ENCODE measurements at places on chromosomes 1 and 21.

DNA sequence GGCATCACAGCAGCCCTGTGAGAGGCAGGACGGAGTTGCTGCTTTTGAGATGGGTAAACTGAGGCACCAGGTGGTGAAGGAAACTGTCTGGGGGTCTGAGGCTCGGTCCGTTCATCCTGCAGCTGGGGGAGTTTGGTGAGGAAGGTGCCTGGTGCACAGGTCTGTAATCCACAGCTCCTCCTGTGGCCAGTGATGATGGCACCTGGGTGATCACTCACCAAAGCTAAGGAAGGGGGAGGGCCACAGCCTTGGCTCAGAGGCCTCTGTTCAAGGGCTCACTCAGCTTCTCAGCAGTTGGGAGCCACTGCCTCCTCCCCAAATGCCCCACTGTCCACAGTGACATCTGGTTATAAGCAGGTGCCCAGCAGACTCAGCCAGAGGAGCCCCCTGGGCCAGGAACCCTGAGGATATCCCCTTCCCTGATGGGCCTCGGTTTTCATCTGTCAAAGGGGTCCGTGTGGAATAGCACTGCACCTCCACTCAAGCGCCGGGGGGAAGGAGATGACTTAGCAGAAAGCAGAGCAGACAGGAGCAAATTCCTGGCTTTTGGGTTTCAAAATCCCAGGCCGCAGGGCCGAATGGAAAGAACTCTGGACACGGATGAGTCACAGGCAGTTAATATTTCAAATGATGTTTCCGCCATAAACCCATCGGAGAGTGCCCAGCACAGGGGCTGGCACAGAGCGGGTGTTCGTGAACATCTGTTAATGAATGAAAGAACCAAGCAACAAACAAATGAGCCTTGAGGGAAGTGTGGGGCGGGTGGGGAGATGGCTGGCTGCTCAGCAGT lies 82.8 kb downstream of the DMRTB1 start:
- no peaks in the 10 kb centered on the region for H3K36me3 ChIP-seq
- peaks cover 5% of the 10 kb centered on the region for H3K27me3 ChIP-seq
- H3K27ac ChIP-seq: no peak overlapping the region
- H3K4me3 ChIP-seq: no peak overlapping the region
- DNase-seq: no peak

DNA sequence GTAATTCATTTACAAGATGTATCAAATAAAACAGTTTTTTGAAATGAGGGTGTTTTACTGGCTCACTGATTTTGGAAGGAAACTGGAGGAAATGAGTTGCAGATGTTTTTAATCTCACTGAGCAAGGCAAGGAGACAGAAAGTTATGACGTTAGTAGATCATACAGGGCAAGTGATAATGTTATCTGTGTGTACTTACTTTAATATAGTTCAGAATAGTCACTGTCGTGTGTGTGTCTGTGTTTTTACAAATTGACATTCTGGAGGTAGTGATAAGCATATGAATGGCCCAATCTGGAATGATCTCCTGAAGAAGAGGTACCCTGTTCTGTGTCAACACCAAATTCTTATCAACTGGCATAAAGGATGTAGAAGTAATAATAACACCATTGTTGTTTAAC lies 1.9 kb upstream of the GBP4 start:
- no peak overlapping the region for H3K4me3 ChIP-seq
- no peaks in the 10 kb centered on the region for H3K4me1 ChIP-seq
- no peak overlapping the region for H3K27ac ChIP-seq
- no peaks in the 10 kb centered on the region for H3K27me3 ChIP-seq
- no peak for DNase-seq
- H3K36me3 ChIP-seq: no peaks in the 10 kb centered on the region

- no peaks in the 10 kb centered on the region for H3K36me3 ChIP-seq
- peaks cover 52% of the 10 kb centered on the region for H3K27me3 ChIP-seq
- no peaks in the 10 kb centered on the region for H3K4me1 ChIP-seq
- H3K4me3 ChIP-seq: no peak overlapping the region
- no peak overlapping the region for H3K27ac ChIP-seq
These were observed 664 bp downstream of the BACE2 start for GRCh38 chr21:41168391-41169257.

GRCh38 chr1:25195835-25196234 lies 36.5 kb downstream of the SYF2 start:
- no peak for DNase-seq
- H3K27ac ChIP-seq: no peak overlapping the region
- no peaks in the 10 kb centered on the region for H3K36me3 ChIP-seq
- no peaks in the 10 kb centered on the region for H3K27me3 ChIP-seq

DNA sequence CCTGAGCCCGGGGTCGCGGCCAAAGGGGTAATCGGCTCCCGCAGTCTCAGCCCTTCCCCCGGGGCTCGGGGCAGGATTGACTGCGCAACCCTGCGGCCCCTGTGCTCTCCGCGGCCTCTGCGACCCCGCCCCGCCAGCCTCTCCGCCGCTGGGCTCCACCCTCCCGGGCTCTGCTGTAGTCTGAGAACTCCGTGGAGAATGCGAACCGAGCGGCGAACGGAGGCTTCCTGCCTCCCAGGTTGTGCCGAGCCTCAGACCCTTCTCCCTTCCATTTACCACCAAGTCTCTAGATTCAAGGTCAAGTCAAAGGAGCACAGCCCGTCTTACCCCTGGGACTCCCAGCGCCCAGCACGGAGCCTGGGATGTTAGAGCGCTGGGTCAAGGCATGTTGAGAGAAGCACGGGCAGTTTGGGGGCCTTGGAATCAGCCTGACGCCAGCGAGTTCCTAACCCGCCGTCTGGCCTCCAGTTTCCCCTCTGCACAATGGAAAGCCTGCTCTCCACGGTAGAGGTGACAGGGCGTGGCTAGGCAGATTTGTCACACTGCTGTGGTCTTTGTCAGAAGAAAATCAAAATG lies 3.0 kb downstream of the ATP2B4 start:
- DNase-seq: no peak
- no peak overlapping the region for H3K27ac ChIP-seq
- H3K4me3 ChIP-seq: no peak overlapping the region
- peaks cover 23% of the 10 kb centered on the region for H3K4me1 ChIP-seq
- peaks cover 40% of the 10 kb centered on the region for H3K27me3 ChIP-seq
- no peaks in the 10 kb centered on the region for H3K36me3 ChIP-seq

- peaks cover 2% of the 10 kb centered on the region for H3K27me3 ChIP-seq
- H3K4me1 ChIP-seq: no peaks in the 10 kb centered on the region
- H3K27ac ChIP-seq: no peak overlapping the region
- DNase-seq: no peak
- no peak overlapping the region for H3K4me3 ChIP-seq
- no peaks in the 10 kb centered on the region for H3K36me3 ChIP-seq
These were observed 112.8 kb downstream of the RIPK4 start for GRCh38 chr21:41653954-41654491.

DNA sequence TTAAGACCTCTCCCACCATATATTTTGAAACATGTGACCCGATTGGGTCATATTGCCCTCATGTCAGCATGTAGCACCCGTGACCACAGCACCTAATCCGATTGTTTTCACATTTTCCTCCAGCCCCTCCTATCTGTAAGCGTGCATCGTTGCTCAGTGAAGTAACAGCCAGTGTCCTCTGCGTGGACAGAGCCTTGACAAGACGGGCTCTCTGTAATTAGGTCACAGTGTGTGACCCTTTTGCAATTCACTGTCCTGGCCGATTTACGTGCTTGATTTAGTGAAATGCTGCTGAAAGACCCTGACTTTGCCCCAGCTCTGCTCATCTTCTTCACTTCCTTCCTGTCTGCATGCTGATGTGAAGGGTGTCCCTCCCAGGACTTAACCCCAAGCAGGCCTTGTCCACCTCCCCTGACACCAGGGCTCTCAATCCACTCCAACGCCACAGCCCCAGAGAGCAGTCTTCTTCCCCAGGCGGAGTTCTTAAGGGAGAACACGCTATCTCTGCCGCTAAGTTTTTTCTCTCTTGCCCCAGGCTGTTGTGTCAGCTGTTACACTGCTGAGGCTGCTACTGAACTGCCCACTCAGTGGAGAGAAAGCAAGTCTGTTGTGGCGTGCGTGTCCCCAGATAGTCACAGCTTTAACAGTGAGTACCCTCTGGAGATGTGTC lies 19.4 kb downstream of the URB2 start:
- no peak overlapping the region for H3K4me3 ChIP-seq
- no peak for DNase-seq
- peaks cover 72% of the 10 kb centered on the region for H3K36me3 ChIP-seq

- H3K36me3 ChIP-seq: peaks cover 53% of the 10 kb centered on the region
- H3K4me1 ChIP-seq: no peaks in the 10 kb centered on the region
- H3K4me3 ChIP-seq: no peak overlapping the region
- H3K27ac ChIP-seq: no peak overlapping the region
- DNase-seq: no peak
These were observed 23.3 kb downstream of the CTH start for GRCh38 chr1:70434253-70434859.

- no peak overlapping the region for H3K27ac ChIP-seq
- H3K36me3 ChIP-seq: peaks cover 7% of the 10 kb centered on the region
- H3K27me3 ChIP-seq: no peaks in the 10 kb centered on the region
- H3K4me3 ChIP-seq: no peak overlapping the region
These were observed 37.7 kb downstream of the PIK3C2B start for GRCh38 chr1:204456826-204457442.

GRCh38 chr1:177915641-177916040 lies 54.2 kb downstream of the SEC16B start:
- H3K27me3 ChIP-seq: no peaks in the 10 kb centered on the region
- no peak for DNase-seq
- H3K4me1 ChIP-seq: peaks cover 17% of the 10 kb centered on the region
- H3K36me3 ChIP-seq: no peaks in the 10 kb centered on the region

DNA sequence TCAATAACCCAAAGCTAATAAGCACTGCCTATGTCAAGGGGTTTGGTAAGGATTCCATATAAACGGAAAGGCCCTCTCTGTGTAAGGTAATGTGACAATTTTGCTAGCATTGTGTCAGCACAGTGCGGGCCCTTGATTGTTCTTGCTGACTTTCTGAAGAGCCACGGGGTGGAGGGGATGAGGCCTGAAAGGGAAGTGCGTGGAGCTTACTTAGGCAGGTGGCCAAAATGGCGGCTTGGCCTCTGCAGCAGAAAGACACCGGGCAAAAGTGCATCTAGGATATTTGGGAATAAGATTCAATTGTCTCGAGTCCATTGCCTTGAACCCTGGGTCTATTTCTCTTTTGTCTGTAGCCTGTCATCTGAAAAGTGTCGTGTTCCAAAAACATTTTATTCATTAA lies 114.3 kb downstream of the TGFB2 start:
- H3K36me3 ChIP-seq: no peaks in the 10 kb centered on the region
- no peak for DNase-seq
- H3K4me1 ChIP-seq: no peaks in the 10 kb centered on the region
- no peak overlapping the region for H3K27ac ChIP-seq
- H3K27me3 ChIP-seq: no peaks in the 10 kb centered on the region

GRCh38 chr1:95994643-95995042 lies 726.9 kb upstream of the PTBP2 start:
- no peak overlapping the region for H3K4me3 ChIP-seq
- no peaks in the 10 kb centered on the region for H3K27me3 ChIP-seq
- no peaks in the 10 kb centered on the region for H3K4me1 ChIP-seq
- H3K27ac ChIP-seq: no peak overlapping the region
- no peaks in the 10 kb centered on the region for H3K36me3 ChIP-seq
